GM20000 (cell line): ENCODE measurements at places on chromosomes 6 and 20.

- no peak for DNase-seq
Measured at GRCh38 chr6:43376551-43376981, 7.1 kb upstream of the ZNF318 start.

DNA sequence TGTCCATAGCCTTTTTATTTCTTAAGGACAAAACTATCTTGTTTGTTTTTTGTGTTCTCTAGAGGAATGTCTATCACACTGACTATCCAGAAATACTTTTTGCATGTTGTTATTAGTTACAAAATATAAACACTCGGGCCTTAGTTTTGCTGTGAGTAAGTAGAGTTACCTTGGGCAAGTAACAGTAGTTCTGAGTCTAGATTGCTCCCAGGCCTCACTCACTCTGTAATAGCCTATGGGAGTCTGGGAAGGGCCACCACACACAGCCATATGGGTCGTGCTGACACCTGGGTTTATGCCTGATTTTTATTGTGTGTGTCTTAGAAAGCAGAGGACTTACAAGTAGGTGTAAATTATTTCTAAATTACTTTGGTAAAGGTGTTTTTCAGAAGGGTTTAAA is 185.8 kb downstream of the TMEM242 start:
- no peak for DNase-seq

GRCh38 chr6:16228043-16228442 is 10.3 kb upstream of the GMPR start:
- DNase-seq = no peak

GRCh38 chr20:53061192-53062108 is 89.3 kb downstream of the TSHZ2 start:
- no peak for DNase-seq
